ENCODE measurements at places on chromosomes 16 and 17.

GRCh38 chr16:53152329-53152728 lies 97.5 kb downstream of the CHD9 start:
- DNase-seq: peak; percentile 11

- DNase-seq: no peak
Measured at GRCh38 chr16:2308089-2308962, 32.2 kb downstream of the ABCA3 start.

DNA sequence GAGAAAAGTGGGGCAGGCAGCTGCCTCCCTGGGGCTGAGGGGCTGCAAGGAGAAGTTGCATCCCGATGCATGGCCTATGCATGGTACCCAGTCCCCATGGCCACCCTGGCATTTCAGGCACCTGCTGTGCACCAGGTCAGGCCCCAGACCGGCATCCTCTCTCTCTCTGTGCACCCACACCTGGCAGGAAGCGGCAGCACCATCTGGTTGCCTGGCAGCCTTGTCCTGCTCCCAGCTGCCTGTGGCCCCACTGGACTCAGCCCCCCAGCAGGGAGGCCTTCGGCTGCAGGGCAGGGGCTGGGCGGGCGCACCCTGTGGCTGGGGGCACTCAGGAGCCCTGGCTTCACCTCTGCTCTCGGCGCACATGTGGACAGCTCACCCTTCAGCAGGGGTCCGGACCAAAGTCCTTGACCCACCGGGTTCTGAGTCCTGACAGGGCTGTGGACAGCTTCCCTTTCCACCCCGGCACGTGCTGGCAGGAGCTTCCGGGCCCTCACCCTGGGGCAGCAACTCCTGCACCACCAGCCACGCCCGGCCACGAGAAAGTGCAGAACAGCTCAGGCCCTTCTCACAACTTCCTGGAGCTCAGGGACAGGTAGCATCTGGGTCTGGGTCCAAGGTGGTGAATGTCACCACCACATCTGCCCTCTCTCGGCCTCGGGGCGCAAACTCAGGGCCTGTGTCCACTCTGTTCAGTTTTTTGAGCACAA lies 36.7 kb downstream of the CTU2 start:
- DNase-seq: no peak

- DNase-seq: no peak
Measured at GRCh38 chr16:54309341-54309740, 22.8 kb upstream of the IRX3 start.

DNA sequence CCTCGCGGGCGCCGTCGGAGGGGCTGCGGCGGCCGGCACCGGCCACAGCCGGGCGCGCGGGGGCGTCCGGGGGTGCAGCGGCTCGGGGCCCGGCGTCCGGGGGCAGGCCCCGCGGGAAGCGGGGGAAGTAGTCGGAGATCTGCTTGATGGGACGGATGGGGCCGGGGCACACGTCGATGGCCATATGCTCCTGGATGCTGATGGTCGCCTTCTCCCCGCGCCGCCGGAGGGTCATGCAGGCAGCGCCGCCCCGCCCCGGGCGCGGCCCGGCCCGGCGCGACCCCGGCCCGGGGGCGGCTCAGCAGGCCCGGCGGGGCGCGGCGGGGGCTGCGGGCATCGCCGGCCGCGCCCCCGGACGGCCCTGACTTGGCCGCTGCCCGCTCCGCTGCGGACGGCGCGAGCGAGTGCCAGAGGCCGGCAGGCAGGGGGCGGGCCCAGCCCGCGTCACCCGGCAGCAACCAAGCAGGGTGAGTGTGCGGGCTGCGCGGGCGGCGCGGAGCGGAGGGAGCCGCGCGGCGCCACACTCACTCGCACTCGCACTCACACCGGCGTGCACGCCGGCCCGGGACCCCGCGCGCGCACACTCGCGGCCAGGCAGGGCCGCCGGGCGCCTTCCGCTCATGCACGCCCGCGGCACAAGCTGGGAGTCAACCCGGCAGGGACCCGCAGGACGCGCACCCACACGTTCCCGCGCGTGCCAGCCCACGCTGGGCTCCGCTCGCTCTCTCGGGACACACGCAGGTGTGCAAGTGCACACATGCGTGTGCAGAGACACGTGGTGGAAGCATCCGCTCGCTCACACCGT lies at the start of gene DOC2B:
Gene DOC2B, minus strand, starts transcription at position 406 of the 805 bp plus-strand sequence. Its CDS starts 171 bp downstream, at position 235.
- no peak for DNase-seq

GRCh38 chr16:19115148-19116021 lies 1.6 kb downstream of the ITPRIPL2 start:
- DNase-seq: no peak

GRCh38 chr17:2067608-2068024 lies 12.7 kb downstream of the HIC1 start:
- DNase-seq: no peak

DNA sequence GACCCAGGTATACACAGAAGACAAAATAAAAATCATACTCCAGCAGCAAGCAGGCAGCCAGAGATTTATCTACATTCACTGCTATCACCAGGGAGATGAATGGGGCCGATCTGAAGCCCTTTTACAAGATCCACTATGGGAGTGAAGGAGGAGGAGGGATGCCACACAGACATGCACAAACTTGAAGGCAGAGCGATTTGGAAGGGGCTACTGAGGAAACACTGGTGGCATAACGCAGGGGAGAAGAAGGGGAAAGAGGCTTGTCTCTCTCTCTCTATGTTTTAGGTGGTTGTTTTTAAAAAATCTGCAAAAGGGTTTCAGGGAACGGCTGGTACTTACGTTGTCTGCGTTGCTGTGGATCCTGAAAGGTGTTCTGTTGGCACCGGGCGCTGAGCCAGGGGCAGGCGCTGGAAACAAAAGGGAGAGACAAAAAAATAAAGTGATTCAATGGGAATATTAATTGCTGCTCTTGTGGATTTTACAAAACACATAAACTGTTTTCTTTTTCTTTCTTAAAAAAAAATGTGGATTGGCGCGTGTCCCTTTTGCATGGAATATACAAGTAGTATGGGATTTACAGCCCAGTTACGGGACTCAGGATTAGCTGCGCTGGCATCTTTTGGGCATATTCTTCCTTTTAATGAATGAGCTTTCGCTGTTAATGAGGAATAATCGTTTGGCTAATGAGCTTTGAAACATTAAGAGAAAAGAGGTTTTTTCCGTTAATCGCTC lies 255.3 kb upstream of the PMFBP1 start:
- DNase-seq: no peak

DNA sequence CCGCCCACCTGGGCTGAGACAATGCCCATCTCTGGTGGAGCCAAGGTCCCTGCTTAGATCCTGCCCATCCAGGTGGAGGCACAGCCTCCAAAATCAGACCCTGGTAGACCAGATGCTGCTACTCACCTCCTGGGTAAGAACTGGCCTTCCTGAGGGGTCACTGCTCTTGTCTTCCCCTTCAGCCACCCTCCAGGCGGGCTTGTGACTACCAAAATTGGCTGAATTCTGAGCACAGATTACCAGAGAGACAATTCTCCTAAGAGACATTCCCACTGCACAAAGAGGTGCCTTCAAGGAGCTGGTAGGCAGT lies 10.9 kb downstream of the MMP2 start:
- no peak for DNase-seq

GRCh38 chr17:55673743-55674506 lies 48.7 kb downstream of the TMEM100 start:
- DNase-seq: no peak

DNA sequence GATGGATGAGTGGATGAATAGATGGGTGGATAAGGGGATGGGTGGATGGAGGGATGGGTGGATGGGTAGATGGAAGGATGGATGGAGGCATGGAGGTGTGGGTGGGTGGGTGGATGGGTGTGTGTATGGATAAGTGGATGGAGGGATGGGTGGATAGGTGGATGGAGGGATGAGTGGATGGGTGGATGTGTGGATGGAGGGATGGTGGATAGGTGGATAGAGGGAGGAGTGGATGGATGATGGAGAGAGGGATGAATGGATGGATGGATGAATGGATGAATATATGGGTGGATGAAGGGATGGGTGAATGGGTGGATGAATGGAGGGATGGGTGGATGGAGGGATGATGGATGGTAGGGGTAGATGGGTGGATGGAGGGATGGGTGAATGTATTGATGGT lies 27.5 kb upstream of the NPTX1 start:
- DNase-seq: no peak

GRCh38 chr17:71387456-71387855 lies 733.4 kb upstream of the SOX9 start:
- no peak for DNase-seq

DNA sequence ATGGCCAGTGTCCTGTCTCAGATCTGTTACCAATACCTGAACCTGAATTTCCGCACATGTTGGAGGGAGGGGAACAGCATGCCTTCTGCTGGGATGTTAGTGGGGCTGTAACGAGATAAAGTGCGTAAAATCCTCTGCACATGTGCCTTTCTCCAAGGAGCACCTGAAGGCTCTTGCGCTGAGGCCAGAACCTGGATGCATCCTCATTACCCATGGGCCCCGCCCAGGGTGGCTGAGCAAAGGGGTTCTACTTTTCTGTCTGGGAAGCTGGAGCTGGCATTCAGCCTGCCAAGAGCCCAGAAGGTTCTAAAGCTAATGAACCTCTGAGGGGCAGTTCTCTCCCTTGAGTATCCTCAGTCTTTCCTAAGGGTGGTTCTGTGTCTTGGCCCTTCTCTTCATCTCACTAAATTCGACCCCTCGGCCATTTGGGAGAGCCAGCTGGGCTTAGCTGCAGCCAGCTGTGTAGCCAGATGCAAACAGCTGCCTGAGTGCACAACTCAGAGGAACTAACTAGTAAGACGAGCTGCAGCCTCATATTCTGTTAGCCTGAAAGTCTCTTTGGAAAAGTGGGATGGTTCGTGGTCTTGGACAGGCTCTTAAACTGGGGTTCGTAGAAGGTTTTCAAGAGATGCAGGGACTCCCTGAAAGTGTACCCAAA lies 2.5 kb downstream of the ITGA3 start:
- DNase-seq: no peak

DNA sequence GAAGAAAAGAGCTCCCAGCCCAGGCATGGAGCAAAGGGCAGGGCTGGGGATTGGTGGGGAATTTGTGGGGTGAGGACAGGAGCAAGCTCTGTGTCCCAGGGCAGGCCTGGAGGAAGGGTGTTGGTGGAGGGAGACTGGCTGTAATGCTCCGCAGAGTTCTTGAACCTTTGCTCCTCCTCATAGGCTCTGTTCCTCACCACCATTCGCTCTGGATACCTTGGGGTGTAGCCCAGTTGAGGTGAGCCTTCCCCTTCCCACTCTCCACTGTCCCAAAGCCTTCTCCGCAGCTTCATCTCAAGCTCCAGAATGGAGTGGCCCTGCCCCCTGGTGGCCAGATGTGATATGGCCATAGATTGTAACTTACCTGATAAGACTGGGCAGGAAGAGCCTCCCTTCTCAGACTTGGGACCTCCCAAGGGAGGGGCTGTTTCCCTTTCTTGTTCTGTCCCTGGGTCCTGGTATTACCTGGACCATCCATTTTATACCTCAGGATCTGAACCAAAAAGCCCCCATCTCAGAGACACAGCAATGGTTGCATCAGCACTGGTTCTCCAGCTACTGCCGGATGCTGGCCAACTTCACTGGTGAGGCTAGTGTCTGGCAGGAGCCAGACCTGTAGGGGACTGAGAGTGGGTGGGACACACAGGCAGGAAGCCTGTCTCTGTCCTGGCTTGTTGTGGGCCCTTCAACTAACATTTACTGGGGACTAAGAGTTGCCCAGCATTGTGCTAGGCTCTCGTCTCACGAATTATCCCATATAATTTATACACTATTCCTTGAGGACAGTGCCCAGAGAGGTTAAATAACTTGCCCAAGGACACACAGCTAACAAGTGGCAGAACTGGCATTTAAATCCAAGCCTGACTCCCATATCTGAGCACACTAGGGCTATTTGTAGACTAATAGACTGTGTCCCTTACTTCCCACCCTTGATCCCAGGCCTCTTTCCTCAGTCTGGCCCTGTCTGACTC lies 19.1 kb upstream of the STAC2 start:
- peak; percentile 86 for DNase-seq

All from GM13976 (cell line).